ENCODE measurements at places on chromosomes 5 and 9. TPM values are rescaled to one million over a fixed set of nuclear protein-coding genes. Genes with fewer than 3 reads are reported as not detected.

Gene PCDHA11
- total RNA-seq: not detected

Gene SCGB3A2
- not detected for total RNA-seq

Gene ARRDC3
- total RNA-seq: 21.5 TPM

Gene SMIM33
- not detected for total RNA-seq

Gene PCDHGC5
- 0.06 TPM for total RNA-seq

Gene PCDHB2
- total RNA-seq: 0.17 TPM

Gene BARHL1
- total RNA-seq: not detected

Gene ADRB2
- 2.6 TPM for total RNA-seq

DNA sequence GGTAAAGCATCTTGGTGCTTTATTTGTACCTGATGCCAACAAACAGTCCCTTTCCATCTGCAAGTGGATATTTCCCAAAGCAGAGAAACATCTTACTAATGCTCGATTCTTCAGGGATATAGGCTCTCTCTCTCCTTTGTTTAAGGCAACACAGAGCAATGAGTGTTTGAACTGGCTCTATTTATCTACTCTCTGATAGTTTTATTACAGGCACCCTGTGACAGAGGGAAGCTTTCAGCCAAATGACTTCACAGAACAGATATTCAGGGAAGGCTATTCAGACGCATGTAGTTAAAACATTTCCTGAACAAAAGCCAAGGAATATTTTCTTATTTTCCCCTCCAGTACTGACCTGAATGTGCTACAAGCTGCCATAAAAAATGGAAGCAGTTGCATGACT lies 141.8 kb downstream of the YIPF5 start:
- no peak for DNase-seq

GRCh38 chr5:132226516-132227234 lies 978 bp downstream of the P4HA2 start:
- no peak for DNase-seq

GRCh38 chr9:35229066-35229778 lies 67.4 kb downstream of the UNC13B start:
- DNase-seq: no peak

GRCh38 chr5:57327561-57328367 lies 153.9 kb downstream of the GPBP1 start:
- DNase-seq: no peak

DNA sequence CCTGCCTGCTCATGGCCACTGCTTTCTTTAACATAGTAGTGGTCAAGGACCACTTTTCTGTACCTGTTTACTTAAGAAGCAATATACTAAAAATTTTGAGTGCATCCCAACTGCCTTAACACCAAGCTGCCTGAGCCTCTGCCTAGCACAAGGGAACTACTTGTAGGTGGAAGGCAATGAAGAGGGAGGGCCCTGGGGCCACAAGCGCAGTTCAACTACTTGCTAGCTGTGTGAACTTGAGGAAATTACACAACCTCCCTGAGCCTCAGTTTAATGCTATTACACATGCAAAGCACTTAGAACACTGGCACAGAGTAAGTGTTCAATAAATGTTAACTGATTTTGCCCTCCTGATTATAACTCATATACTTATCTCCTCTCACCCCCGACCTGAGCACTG lies 6.3 kb downstream of the ARL15 start:
- no peak for DNase-seq

GRCh38 chr9:126001581-126002225 lies 254.5 kb downstream of the PBX3 start:
- DNase-seq: no peak

GRCh38 chr5:172943906-172944305 lies 15.3 kb upstream of the RPL26L1 start:
- DNase-seq: no peak

GRCh38 chr5:177194268-177194667 lies 60.7 kb downstream of the NSD1 start:
- DNase-seq: peak; percentile 80

GRCh38 chr5:31197183-31197582 lies 3.7 kb downstream of the CDH6 start:
- DNase-seq: no peak

DNA sequence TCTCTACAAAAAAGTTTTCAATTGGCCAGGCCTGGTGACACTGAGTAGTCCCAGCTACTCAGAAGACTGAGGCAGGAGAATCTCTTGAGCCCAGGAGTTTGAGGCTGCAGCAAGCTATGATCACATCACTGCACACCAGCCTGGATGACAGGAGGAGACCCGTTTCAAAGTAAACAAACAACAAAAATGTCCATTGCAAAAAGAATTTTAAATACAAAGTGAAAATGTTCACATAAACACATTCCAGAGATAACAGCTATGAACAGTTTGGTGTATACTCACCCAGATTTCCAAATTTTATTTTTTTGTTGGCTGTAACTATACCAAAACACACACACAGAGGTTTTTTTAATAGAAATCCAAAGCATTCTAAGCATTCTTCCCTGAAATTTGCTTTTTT lies 39.8 kb downstream of the ADRA1B start:
- DNase-seq: no peak

DNA sequence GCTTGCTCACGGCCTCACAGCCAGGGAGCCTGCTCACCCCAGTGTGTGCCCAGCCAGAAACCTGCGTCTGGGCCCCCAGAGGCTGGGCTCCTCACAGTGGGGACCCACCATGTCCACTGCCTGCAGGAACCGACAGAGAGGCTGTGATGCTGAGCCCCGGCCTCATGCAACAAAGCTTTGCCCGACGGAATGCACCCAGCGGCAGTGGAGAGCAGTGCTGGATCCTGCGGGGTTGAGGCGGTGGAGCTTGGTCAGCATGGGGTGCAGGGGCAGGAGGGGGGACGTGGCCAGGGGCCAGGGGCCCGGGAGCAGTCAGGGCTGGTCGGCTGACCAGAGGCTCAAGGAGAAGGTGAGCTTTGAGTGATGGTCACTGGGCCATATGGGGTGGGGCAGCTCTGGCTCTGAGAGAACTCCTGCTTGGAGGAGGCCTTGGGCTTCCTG lies 7.7 kb upstream of the CEP72 start:
- DNase-seq: no peak

DNA sequence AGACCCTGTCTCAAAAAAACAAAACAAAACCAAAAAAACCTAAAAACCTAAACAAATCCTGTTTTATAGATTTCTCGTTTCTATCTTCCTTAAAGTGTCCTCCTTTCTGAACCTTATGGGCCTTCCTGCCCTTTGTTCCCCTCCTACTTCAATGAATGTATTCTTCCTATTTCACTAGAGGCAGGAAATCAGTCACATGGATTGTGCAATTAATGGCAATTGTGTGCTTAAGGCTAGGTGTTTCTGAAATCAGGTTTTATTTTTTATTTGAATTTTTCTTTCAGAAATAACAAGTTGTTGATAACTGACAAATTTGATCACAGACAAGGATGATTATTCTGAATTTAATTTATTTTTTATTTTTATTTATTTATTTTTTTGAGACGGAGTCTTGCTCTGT lies 220.6 kb upstream of the SEMA6A start:
- no peak for DNase-seq

- no peak for DNase-seq
Observed at GRCh38 chr5:176902102-176902814, 3.1 kb upstream of the HK3 start.

DNA sequence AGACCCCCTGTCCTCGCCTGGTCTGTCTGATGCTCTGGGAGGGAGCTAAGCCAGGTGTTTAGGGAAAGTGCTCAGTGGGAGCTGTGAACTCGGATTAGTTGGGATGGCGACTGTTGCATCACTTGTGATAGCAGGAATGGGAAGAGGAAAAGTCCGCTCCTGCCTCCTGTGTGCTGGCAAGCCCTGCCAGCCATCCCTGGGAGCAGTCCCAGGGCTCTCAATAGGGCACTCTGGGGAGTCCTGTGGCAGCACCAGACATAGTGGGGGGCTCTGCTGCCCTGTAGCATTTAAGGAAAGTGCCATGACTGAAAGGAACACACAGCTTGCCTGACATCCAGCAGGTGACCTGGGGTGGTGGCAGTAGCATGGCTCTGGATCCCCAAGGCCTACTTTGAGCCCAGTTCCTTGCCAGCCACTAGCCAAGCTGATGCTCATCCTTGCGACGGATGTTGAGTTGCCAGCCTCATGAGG lies 81.5 kb downstream of the AMBP start:
- no peak for DNase-seq

- DNase-seq: no peak
Observed at GRCh38 chr5:168282120-168282519, 9.3 kb upstream of the WWC1 start.

DNA sequence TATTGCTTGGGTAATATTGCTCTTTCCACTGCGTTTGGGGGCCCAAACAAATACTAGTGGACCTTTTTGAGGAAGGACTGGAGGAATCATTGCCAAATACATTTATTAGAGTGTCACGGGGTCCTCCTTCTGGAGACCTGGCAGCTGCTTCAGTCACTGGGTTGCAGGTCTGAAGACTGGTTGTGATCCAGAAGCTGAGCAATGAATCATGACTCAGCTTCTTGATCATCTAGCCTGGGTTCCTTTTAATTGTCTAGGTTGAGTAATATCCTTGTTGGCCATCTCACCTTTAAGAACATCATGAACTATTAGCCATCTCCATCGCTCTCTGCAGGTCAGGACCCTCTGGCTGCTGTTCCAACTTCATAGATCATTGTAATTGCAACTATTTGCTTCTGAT lies 15.4 kb upstream of the UBAP1 start:
- no peak for DNase-seq

GRCh38 chr9:12961276-12961809 lies 186.5 kb downstream of the LURAP1L start:
- DNase-seq: no peak

- no peak for DNase-seq
Observed at GRCh38 chr9:8946461-8946860, 1146.9 kb upstream of the DMAC1 start.

GRCh38 chr9:9246726-9247125 lies 1366.1 kb downstream of the PTPRD start:
- no peak for DNase-seq

DNA sequence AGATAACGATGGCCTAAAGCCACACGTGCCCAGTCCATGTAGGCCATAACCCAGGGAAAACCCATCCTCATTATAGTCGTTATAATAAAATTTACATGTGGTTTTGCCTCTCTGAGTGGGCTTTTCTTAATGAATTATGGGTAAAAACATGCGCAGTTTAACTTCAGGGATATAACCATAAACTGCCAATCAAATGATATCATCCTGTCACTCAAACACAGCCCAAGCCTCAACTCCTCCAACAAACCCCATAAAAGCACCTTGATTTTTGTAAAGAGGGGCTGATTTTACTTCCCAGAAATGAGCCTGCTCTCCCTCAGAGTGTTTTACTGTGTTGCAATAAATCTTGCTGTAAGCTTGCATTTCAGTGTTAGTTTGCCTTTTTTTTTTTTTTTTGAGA lies 15.8 kb upstream of the SETX start:
- no peak for DNase-seq

- no peak for DNase-seq
Observed at GRCh38 chr9:94779031-94779430, 52.5 kb downstream of the AOPEP start.

DNA sequence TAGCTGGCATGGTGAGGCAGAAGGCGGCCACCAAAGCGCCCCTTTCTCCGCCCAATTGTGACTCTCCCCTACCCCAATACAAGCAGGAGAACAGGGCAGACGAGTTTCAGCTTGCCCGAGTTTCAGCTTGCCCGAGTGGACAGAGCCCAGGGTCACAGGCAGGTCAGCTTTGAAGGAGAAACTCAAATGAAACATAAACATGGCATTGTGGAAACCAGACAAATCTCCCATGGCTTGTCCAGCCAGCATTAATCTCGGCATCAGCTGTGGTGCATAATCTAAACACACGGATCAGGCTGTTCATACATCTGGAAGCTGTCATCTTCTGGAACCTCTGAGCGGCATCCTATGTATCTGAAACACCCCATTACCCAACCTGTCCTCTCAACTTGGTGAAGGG lies 16.9 kb downstream of the PTCH1 start:
- no peak for DNase-seq

- DNase-seq: no peak
Observed at GRCh38 chr9:124003636-124004349, 7.8 kb upstream of the LHX2 start.

GRCh38 chr9:109003116-109003515 lies 10.2 kb downstream of the CTNNAL1 start:
- DNase-seq: no peak

DNA sequence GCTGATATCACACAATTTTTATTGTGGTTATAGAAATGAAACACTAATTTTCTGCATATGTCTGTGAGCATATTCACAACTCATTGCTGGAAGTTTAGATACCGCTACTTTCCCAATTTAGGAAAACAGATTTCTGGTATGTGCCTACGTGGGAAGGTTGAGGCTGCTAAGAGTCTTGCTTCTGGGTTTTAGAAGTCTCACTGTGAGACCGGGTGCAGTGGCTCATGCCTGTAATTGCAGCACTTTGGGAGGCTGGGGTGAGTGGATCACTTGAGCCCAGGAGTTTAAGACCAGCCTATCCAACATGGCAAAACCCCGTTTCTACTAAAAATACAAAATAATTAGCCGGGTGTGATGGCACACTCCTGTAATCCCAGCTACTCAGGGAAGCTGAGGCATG lies 39.6 kb downstream of the UBAP1 start:
- no peak for DNase-seq

- no peak for DNase-seq
Observed at GRCh38 chr5:78501411-78502352, 141.3 kb downstream of the SCAMP1 start.

DNA sequence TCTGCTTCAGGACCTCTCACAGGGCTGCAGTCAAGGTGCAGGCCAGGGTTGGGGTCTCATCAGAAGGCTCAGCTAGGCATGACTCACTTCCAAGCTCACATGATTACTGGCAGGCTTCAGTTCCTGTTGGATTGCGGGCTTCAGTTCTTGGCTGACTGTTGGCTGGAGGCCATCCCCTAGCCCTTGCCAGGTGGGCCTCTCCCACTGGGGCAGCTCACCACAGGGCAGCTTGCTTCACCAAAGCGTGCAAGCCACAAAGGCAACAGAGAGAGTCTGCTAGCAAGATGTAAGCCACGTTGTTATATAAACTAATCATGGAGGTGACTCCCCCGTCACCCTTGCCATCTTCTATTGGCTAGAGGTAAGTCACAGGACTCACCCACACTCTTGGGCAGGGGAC lies 14.4 kb downstream of the CPLX2 start:
- DNase-seq: no peak

DNA sequence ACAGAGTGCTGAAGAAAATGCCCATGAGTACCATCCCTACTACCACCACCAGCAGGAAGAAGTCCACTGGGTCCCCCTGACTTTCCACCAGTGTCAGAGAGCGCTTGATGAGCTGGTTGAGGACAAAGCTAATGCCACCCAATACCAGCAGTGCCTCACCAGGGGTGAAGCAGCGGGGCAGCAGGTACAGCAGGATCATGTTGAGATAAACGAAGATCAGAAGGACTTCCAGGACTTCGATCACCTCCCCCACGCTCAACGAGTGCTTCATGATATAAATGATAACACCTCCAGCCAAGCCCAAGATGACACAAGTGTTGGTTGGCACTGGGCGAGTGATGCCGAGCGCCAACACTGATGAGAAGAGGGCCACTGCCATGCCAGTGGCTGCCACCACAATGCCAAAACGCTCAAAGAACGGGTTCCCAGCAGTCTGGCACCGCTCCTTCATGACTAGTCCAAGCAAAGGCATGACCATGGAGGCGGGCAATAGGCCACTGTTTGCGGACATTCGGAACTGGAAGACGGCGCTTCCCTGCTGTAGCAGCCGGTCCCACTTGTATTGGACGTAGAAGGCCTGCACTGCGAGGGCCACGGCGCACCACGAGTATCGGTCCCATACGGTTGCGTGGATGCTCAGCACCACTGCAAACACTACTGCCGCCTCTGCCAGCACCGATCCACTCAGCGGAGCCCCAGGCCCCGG lies 679 bp downstream of the DOLK start:
- DNase-seq: no peak

GRCh38 chr5:138463419-138464007 lies 1.8 kb upstream of the EGR1 start:
- no peak for DNase-seq

Measured in epithelial cell of proximal tubule (primary cell).